ENCODE measurements at places on chromosomes 2 and 18.

- no peak for ATAC-seq
These were observed 641.9 kb downstream of the ZEB2 start for GRCh38 chr2:143877876-143878530.

DNA sequence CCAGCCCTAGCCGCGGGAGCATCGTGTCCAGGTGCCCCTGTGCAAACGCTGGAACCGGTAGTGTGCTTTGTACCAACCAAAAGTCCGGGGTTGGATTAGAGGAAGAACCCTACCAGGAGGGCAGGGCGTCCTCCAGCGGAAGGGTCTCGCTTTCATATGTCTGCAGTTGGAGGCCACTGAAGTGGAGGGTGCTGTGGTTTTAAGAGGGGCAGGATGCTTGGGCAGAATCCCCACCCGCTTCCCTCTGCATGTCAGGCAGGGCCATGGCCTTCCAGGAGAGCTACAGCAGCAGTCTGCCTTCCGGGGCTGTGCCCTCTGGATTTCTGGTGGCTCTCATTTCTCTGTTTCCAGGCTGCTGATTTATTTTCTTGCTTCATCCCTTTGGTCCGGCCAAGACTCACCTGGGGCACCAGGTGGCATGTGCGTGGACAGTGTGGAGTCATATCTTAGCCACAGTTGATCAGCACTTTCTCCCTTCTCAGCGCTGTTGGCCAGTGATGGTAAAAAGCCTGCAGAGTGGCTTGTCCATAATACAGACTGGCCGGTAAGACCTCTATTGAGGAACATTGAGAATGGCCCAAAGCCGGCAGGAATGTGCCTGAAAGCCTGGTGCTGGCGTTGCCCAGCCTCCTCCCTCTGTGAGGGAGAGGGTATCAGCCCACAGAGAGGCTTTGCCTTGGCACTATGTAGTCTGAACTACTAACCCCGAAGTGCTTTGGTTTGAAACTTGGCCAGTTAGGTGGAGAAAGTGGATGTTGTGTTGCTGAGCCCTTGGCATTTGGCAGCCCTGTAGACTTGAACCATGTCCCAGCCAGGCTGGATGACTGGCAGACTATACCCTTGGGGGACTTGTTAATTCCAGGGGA is 1.8 kb downstream of the AGAP1 start:
- ATAC-seq = no peak

DNA sequence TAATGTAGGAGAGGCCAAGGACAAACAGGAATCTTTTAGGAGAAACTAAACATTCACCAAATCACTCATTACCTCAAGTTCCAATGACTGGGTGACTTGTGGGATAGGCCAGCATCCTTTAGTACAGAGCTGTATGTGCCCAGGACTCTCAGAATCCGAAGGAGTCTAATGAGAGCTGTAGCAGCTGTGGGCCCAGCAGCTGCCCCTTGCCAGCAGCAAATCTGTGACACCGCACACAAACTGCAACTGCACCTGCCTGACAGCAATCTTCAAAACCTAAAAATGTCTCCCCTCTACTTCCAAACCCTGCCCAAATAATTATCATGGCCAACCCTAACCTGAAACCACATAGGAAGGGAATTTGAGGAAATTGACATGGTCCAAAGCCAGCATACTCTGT is 44.5 kb upstream of the ACVR2A start:
- no peak for ATAC-seq

- no peak for ATAC-seq
These were observed 66.3 kb downstream of the FAM168B start for GRCh38 chr2:131026919-131027318.

- no peak for ATAC-seq
These were observed 22.4 kb downstream of the ARL6IP6 start for GRCh38 chr2:152740743-152741328.

DNA sequence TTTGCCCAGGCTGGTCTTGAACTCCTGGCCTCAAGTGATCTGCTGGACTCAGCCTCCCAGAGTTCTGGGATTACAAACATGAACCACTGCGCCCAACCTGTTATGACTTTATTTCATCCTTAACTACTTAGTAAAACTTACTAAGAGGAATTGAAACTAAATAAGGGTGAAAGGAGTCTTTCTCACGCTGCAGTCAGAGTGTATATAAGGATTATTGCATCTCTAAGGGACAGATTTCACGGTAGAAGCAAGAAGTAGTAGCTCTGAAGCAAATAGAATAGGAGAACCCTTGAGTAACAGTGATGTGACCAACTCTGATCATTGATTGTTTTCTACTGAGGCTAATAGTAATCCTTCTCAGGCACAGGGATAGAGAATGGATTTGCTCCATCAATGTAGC is 960.1 kb downstream of the CPS1 start:
- no peak for ATAC-seq

DNA sequence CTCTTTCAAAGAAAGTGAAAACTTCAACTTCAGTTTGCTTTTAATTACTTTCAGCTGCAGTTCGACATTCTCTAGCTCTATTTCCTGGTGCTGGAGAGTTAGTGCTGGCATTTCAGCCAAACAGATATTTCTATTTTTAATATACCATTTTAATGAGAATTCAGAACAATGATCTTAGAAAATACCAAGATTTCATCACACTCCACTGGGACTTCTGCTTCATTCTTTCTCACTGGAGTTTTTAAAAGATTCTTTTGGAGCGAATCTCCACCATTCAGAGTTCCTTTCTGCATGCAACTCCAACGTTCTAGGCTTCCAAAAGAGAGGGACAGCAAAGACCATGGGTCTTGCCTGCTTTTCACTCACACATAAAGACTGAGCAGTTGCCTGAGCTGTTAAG is 94.2 kb downstream of the CABLES1 start:
- no peak for ATAC-seq

DNA sequence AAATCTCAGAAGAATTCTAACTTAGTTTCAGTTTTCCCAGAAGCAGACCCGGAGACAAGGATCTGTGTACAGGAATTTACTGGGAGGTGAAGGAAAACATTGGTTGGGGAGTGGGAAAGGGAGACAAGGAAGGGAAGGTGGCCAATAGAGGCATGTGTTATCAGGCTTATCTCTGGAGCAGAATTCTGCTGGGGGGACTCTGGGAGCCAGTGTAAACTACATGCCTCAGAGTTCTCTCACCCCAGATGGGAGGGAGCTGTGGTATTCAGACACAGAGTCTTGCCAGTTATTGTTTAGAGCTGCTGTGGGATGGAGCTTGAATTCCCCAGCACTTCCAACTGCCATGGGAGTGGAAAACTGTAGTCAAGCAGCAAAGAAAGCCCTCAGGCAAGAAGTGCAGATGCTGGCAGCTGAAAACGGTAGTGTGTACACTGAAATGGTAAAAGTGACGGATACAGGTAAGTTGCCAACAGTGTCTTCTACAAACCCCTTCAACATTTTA is 19.0 kb downstream of the DNPEP start:
- peak; percentile 71 for ATAC-seq

- ATAC-seq = no peak
These were observed 72.4 kb downstream of the ID2 start for GRCh38 chr2:8754106-8754776.

DNA sequence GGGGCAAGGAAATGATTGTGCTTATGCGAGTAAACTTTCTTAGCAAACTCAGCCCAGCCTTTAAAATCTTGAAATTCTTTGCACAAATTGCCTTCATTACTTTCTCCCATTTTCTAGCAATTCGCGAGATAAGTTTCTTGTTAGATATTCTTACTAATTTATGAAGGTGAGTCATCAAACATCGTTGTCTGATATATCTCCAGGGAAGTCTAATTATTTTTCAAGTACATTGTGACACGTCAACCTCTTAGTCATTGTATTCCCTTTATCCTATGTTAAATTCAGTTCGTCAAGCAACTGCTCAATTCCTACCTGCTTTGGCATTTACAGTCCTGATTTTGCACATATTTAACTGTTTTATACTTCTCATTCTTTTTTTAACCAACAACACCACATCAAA is 854.5 kb upstream of the CRIM1 start:
- ATAC-seq = no peak

DNA sequence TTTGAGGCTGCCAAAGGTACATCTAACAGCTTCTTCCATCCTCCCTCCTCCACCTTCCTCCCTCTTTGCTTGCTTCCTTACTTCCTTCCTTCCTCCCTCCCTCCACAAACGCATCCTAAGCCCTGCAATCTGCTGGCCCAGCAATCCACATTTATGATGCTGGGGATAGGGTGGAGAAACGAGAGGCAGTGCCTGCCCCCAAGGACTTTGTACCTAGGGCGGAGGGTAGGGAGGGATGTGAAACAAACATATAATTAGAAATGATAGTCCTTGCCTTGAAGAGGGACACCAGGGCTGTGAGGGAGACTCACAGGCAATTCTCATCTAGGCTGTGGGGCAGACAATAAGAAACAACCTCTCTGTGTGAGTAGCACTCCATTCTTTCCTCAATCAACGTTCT is 188.3 kb downstream of the ANKRD30B start:
- no peak for ATAC-seq

DNA sequence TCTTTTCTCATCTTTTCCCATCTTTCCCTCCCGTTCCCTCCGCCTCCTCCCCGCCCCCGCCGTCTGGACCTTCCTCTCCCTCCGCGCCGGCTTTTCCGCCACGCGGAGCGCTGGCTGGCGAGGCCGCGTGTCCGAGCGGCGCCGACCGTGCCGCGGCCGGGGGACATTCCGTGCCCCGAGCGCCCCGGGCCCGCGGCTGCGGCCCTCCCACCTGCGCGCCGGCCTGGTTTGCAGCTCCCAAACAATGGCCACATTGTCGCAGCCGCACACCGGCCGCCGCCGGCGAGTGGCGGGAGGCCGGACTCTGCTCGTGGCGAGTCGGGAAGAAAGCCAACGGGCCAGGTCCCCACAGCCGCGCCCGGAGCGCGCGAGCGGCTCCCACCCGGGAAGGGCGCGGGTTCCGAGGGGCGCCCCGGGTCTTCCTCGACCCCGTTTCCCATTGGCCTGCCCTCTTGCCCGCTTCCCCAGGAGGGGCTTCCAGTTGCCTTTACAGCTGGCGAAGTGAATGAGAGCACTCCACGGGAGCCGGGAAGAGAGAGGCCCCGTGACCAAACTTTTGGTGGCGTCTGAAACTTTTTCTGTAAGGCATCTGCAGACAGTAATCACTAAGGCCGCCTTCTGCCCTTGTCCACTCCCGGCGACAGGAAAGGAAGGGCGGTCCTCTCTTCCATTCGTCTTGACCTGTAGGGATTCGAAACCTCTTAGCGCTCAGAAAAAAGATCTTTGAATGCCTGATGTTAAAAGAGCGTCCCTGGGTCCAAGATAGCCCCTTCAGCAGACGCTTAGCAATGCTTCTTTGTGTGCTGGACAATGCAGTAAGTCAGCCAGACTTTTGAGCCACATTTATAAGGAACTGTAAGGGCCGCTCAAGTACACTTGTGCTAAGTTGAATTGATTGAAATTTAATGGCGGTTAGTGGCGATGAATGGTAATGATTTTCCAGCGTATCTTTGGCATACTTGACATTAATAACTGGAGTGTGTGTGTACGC is 6.2 kb downstream of the GLI2 start:
- peak; percentile 23 for ATAC-seq

DNA sequence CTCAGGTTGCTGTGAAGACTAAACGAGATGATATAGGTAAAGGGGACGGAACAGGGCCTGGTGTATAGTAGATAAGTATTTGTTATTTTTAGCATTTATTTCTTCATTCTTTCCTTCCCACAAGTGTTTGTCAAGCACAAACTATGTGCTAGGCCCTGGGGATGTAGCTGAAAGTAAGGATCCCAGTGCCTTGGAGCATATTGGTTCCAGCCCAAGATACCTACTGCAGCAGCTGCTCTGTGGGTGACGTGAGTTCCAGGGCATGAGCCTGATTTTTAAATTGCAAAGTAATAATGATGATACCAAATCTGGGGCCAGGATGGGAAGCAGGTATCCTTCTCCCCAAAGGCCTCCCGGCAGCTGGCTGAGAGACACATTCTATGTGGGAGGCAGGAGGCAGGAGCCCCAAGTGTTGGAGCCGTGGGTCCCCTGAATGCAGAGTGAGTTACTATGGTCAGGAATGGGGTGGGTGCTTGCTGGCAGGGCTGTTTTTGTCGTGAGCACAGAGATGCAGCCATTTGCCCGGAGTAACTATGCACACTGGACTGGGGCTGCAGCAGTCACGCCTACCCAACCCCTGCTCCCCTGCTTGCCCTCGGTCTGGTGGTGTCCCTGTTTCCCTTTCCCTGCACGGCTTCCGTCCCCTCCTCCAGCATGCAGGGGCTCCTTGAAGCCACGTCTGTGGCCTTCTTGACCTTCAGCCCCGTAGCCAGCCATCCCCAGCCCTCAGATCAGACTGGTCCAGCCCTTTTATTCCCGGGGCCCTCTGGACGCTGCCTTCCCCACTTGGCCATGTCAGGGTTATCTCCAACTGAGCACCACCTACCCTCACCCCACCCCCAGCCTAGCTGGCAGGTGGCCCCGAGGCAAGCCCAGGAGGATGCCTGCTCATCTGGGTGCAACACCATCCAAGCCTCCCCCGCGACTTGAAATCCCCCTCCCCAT is 52.4 kb downstream of the INHBB start:
- ATAC-seq = no peak

- ATAC-seq = no peak
These were observed 223.2 kb downstream of the NRXN1 start for GRCh38 chr2:50808694-50809093.

- no peak for ATAC-seq
These were observed 95.3 kb upstream of the BZW1 start for GRCh38 chr2:200716386-200716785.

- ATAC-seq = no peak
These were observed 10.7 kb downstream of the BIN1 start for GRCh38 chr2:127096280-127096679.

GRCh38 chr2:12457831-12458230 is 258.9 kb upstream of the TRIB2 start:
- no peak for ATAC-seq

DNA sequence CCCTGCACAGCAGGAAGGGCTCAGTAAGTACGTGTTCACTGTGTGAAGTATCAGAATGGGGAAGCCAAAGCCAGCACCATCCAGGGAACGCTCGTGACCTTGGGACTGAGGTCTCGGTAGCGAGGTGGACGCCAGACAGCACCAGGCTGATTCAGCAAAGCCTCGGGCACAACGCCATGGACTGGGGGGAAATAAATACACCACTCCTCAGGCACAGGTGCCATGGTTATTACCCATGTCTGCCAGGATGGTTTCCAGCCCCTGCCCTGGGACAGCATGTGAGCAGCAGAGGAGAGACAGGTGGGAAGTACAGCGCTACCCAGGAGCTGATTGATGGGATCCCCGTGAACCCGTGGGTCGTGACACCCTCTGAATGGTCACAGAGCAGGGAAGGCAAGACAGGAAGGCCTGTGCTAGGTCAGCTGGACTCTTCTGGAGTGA is 53.0 kb downstream of the REEP1 start:
- peak; percentile 16 for ATAC-seq

GRCh38 chr2:16832910-16833309 is 167.3 kb upstream of the CYRIA start:
- ATAC-seq = no peak

DNA sequence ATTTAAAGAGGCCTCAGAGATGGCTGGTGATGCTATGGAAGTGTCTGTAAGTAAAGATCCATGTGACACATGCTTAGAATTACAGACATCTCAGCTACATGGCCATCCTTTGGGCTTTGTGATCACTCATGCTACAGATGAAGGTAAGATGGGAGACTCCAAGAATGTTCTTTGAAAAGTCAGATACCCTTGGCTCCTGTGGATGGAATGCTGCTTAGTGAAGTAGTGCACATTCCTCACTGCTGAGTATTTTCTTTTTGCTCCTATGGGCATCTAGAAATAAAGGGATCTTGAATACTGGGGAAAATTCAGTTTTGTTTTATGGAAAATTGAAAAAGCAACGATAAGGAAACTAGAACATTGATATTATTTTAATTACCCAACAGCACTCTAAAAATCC is 55.2 kb upstream of the REV1 start:
- ATAC-seq = no peak

- no peak for ATAC-seq
These were observed 4.2 kb downstream of the TRAK2 start for GRCh38 chr2:201447086-201447485.

GRCh38 chr2:140892911-140893637 is 1237.7 kb downstream of the LRP1B start:
- ATAC-seq = no peak
